ENCODE measurements at places on chromosomes 11 and 22.

GRCh38 chr22:37334859-37335805 is 52.8 kb downstream of the CYTH4 start:
- DNase-seq: no peak

DNA sequence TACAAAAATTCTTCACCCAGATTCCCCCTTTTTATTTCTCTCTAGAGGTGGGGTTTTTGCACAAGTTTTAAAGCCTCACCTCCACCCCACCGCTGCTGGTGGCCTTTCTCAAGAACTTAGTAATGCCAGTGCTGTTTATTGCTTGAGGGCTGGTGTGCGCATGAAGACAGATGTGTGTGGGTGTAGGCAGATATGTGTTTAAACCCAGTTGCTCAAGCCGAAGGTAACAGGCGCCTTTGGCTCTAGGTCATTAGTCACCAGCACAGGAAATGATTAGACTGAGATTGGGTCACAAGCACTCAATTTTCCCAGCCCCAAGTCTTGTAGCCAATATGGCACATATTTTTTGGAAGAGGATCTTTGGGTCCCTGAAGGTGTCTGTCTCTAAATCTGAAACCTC is 2.7 kb upstream of the CLMP start:
- peak; percentile 70 for DNase-seq

DNA sequence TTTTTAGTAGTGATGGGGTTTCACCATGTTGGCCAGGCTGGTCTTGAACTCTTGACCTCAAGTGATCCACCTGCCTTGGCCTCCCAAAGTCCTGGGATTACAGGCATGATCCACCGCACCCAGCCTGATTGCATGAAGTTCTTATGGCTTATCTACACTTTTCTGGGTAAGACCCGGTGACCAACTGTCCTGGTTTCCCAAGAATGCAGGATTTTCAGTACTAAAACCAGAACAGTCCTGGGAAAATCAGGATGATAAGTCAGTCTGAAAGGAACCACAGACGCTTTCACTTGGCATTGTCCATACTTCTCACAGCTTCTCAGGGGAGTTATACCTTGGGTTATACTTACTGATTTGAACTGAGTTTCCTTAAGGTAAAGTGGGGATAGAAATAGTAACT is 1.4 kb upstream of the BPIFC start:
- no peak for DNase-seq

GRCh38 chr11:119617340-119617713 is 111.7 kb downstream of the NECTIN1 start:
- DNase-seq: no peak

DNA sequence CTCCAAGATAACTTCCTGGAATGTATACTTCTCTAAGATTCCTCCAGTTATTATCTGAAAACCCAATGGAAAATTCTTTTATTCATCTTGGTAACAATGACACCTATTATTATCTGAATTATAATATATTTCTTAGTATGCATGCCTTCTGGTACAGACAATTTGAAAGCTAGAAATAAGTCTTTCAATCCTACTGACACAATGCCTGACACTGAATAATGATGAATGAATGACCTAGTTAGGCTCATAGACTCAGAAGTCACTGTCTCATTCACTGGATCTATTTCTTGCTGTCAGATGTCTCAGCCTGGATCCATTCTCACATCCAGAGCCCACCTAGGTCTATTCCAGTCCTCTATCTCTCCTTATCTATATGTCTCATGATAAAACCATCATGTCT is 1126.7 kb upstream of the CCDC90B start:
- DNase-seq: no peak

DNA sequence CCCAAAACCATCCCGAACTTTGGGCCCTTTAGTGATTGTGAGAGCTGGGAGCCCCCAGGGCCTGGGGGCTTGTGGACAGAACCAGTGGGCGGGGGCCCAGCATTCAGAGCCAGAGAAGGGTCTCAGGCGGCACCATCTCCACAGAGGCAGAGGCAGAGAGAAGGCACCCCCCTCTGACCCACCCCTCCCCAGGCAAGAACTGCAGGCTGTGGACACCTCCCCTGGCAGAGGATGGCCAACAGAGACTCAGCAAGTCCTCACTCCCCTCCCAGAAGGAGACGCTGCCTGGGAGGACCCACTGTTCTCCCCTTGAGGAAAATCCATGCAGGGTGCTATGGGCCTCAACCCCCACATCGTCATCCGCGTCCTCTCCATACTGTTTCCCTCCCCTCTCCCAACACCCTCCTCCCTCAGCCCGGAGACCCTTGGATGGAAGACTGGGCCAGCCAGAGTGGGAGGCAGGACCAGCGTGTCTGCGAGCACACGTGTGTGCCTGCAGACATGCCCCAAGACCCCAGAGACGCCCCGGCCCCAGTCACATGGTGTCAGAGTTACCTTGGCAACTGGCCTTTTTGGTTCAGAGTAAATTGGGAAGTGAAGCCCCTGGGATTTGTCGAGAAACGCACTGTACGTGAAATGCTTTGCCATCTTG is 42.6 kb downstream of the KCNC1 start:
- no peak for DNase-seq

GRCh38 chr11:8584511-8584910 is 9.5 kb downstream of the STK33 start:
- DNase-seq: no peak

- no peak for DNase-seq
Observed at GRCh38 chr11:13227676-13228255, 49.8 kb upstream of the BMAL1 start.

GRCh38 chr11:40054631-40055030 is 1404.8 kb downstream of the LRRC4C start:
- DNase-seq: no peak

GRCh38 chr22:44360668-44361381 is 48.1 kb upstream of the SHISAL1 start:
- peak; percentile 86 for DNase-seq

DNA sequence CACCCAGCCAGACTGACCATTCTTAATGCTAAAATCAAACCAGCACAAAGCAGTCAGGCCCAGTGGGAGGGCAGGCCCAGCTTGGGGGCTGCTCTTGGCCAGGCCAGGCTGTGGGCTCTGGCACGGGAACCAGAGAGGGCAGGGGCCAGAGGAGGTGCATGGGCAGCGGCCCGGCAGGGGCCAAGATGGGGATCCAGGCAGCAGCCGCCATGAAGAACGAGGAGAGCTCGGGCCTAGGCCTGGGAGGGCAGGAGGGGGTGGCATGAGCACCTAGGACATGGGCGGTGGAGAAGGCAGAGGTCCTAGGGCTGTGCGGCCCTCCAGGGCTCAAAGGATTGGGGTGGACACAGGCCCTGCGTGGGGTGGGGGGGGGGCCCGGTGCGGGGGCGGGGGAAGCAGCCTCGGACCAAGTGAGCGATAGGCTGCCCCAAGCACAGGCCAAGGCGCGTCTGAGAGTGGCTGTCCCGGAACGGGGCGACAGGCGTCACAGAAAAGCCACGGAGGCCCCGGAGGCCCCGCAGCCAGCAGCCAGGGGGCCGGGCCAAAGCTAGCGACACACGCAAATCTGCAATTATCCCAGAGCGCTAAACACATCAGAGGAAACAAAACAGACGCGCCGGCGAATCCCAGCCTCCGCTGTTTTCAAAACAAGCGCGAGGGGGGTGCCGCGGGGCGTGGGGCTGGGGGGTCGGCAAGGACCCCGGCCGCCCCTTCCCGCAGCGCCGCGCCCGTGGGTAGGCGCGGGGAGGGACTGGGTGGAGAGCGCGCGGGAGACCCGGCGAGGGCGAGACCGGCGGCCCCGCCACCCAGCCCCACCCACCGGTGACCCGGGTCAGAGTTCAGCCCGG is 8.3 kb downstream of the PLXNB2 start:
- no peak for DNase-seq
